ENCODE measurements at places on chromosomes 2 and 18.
A peak's percentile ranks its signal among the peaks of the same experiment; 100 is the strongest.

DNA sequence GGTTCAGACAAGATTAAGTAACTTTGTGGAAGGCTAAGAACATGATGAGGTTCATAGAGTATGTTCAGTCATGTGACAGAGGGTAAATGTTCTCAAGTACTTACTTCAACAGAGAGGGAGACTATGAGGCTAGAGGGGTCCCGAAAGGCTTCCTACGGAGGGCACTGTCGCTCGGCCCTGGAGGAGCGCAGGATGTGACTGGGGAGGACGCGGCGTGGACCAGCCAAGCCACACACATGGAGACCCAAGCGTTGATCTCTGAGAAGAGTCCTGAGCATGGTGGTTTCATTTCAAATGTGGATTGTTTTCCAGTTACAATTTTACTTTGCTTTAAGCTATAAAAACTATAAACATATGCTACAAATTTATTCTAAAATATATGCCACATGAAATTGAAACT lies 227.5 kb downstream of the PTGR3 start:
- no peak for DNase-seq

DNA sequence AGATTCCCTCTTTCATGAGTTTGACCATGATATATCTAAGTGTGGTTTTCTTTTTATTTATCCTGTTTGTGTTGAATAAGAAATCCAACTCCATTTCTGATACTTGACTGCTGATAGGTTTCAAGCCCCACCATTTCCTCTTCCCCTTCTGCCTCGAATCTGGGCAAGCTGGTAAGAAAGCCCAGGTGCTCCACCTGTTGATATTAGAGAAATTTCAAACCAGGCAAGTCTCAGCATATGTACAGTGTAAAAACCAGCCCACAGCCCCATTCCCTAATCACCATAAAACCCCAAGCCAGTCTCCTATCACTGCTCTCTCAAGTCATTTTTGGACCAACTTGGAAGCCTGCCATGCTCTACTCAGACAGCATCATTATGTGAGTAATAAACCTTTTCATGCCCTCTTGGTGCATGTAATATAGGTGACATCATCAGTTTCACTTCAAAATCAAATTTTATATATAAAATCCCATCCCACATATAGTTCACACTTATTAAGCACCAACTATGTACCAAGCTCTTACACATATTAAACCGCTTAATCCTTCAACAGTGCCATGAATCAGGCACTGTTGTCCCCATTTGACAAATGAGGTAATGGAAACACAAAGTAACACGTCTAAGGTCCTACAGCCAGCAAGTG lies 46.6 kb downstream of the SMAD2 start:
- peak; percentile 54 for DNase-seq

- no peak for DNase-seq
These were observed 127.8 kb downstream of the CERS6 start for GRCh38 chr2:168583710-168584521.

DNA sequence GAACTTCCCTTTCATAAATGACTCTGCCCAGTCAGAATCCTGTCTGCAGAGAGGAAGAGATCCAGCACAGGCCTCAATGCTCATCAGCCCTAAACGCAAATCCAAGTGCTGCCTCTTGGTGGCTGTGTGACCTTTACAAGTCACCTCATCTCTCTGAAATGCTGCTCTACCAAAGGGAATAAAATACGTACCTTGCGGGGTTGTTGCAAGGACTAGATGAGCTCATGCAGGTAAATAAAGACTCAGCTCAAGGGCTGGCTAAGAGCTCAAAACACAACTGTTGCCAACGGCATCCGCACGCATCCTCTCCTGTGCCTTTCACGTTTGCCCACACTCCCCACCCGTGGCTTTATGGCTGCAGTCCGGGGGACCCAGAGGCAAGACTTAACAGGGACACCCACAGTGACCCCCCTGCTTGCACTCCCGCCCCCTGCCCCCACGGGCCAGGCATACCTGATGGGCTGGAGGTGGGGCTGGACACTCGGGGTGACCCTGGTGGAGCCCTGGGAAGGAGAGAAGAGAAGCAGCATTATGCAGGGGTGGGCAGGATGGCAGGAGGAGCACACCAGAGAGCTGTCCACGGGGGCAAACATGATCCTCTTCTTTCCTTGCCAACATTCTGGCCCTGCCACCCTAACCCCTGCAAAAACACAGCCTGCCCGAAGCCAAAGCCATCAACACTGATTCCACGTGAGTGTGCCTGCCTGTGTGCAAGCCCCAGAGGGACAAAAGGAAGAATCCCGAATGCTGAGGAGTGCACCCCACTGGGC lies 102.6 kb downstream of the TNS1 start:
- no peak for DNase-seq

- no peak for DNase-seq
These were observed 56.0 kb downstream of the SERPINB7 start for GRCh38 chr18:63831080-63831788.

GRCh38 chr2:42060718-42061619 lies 13.1 kb downstream of the PKDCC start:
- DNase-seq, result no peak

- no peak for DNase-seq
These were observed 60.3 kb upstream of the TTC21B start for GRCh38 chr2:166013878-166014277.

GRCh38 chr2:39158351-39158750 lies 37.5 kb upstream of the SOS1 start:
- no peak for DNase-seq

GRCh38 chr18:61851940-61852451 lies 40.8 kb downstream of the RNF152 start:
- DNase-seq, result no peak

DNA sequence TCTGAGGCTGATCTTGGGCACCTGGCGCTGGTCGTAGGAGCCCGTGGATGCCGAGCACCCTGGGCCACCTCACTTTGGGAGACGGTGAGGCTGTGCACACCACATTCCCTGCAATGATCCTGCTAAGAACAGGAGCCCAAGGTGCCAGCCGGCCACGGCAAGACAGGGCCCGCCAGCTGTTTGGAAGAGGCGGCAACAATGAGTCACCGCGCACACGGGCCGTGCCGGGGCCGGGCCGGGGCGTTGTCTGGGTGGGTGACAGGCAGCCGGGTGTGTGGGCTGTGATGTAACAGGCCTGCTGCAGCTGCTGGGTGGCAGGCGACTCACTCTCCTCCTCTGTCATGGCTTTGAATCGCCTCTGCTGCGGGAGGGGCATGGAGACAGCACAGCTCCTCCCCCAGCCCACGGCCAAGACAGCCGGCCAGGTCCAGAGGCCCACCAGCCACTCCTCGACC lies 49.7 kb upstream of the ODC1 start:
- DNase-seq, result peak; percentile 85

DNA sequence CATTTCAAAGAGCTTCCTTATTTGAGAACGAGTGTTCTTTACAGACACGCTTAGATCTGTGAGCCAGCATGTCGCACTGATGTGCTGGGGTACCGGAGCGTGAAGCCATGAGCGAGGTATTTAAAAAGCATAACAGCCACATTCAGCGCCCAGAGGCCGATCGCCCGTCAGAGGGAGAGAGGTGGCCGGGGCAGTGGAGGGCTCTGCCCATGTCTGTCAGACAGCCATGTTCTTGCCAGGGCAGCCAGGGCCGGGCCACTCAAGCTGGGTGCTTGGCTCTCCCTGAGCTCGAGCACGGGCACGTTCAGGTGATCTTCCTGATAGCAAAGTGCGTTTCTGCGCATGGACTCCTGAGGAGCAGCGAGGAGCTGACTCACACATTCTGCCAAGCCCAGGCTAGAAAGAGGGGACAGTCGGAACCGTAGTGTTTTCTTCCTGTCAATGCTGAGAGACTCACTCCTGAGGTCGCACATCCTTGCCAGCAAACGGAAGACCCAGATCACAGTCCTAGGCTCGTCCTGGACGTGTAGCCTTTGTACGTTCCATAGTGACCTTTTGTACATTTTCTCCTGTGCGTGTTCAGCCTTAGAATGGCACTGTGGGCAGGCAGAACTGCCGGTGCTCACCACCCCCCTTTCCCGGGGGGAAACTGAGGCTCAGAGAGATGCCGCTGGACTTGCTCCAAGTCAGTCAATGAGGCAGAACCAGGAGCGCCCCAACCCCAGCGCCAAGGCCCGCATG lies 100.7 kb downstream of the NFATC1 start:
- DNase-seq, result no peak

Data from activated CD4-positive, alpha-beta memory T cell treated with anti-CD3 and anti-CD28 coated beads for 36 hours (primary cell).